Pons (tissue), 1 donor: ENCODE measurements at places on chromosomes 5 and 9.

DNA sequence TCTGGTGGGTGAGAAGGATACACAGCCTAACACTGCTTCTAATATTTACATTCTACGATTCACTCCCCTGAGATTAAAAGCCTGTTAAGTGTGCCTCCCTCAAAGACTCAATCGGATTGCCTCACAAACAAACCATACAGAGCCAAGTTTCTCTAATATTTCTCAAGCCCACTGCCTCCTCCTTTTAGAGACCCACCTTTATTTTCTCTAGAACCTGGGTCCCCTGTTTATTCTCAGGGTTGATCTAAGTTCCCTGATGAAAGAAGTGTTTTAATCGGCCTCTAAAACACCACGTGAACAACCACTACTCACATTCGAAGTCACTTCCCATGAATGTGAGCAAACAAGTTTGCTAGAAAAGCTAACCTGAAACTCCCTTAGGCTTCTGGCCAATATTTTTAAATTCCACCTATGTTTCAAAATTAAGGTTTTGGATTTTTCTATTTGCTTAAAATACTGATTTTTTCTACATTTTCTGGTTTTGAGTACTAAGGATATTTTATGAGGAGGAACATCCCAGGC, 76.5 kb downstream of the GLIS3 start:
- no peak for DNase-seq

- no peak for DNase-seq
Measured at GRCh38 chr5:163190784-163191183, 246.6 kb upstream of the CCNG1 start.

DNA sequence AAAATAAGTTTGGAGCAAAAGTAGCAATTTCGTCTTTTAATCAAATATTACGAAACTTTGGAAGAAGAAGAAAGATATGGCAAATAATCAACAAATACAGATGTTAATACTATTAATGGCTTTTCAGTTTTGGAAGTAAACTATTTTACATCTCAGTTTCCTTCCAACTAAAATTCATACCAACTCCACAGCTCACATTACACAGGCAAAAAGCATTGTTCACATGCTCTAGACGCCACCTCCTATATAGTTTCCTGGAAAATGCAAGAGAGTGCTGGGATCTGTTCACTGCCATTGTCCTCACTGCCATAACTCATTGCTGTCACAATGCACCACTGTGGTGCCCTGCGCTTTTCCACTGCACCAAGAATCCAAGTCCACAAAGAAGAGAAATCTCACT, 149.0 kb upstream of the FTMT start:
- no peak for DNase-seq

- no peak for DNase-seq
Measured at GRCh38 chr5:119945691-119946090, 316.3 kb downstream of the FAM170A start.

DNA sequence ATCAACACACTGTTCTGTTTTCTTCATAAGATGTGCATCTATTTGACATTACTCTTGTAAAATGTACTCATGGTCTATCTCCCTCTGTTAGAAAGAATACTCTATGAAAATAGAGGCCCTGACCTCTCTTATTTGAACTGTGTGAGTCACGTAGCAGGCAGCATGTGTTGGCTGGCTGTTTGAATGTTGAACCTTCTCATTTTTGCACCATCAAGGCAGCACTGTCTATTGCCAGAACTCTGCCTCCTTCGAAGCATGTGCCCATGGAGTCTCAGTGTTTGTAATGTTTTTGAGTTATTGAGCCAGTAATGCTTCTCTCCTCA, 144.4 kb downstream of the ALDH1A1 start:
- no peak for DNase-seq

GRCh38 chr5:84378420-84378819, 6.3 kb downstream of the EDIL3 start:
- no peak for DNase-seq
